ENCODE measurements at places on chromosomes 5 and 9.

DNA sequence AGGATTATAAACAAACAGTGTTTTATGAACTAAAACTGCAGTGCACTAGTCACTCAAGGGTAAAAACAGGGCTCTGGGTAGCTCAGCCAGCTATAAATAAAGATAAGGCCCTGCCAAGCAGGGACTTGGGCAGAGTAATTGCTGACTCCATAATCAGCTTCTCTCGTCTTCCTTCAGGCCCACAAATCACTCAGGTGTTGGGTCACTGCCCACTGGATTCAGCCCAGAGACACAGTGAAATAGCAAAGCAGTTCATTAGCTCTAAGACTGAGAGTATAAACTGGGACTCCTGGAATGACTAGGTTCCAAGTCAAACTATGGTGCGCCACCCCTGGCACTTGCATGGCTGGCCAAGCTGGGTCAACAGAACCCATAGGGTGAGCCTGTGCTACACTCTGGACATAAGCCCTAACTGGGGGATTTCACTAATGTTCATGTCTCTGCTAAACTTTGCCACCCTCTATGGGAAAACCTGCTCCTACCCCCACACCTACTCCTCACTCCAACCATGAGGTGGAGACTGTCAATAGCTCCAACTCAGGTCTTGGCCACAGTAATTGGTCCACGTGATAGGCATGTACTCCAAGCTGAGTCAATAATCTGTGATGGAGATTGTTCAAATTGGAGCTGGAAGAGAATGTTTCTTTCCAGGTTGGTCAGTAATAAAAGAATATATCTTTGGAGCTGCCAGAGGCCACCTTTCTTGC, 158.5 kb downstream of the SLIT3 start:
- DNase-seq: no peak
- no peaks in the 10 kb centered on the region for H3K36me3 ChIP-seq
- H3K4me3 ChIP-seq: no peak overlapping the region
- no peak overlapping the region for H3K27ac ChIP-seq
- H3K27me3 ChIP-seq: no peaks in the 10 kb centered on the region

DNA sequence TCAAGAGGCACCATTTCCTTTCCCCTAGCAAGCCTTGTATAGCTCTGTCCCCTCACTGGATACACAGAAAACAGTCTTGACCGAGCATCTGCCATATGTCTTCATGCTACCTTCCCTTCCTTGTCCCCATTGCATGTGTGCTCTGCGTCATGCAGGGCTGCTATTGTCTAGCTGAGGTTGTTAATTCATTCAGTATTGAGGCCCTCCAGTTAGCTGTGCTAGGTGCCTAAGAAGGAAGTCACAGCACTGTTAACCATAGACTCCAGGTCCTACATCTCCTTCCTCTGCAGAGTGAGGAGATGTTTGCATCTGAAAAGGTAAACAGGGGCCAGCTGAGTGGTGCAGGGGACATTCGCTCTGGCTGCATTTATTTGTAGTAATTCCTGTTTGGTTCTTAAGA, 48.2 kb downstream of the SLC1A3 start:
- no peaks in the 10 kb centered on the region for H3K36me3 ChIP-seq
- DNase-seq: no peak
- H3K4me1 ChIP-seq: no peaks in the 10 kb centered on the region
- H3K4me3 ChIP-seq: no peak overlapping the region
- no peaks in the 10 kb centered on the region for H3K27me3 ChIP-seq
- H3K27ac ChIP-seq: no peak overlapping the region

DNA sequence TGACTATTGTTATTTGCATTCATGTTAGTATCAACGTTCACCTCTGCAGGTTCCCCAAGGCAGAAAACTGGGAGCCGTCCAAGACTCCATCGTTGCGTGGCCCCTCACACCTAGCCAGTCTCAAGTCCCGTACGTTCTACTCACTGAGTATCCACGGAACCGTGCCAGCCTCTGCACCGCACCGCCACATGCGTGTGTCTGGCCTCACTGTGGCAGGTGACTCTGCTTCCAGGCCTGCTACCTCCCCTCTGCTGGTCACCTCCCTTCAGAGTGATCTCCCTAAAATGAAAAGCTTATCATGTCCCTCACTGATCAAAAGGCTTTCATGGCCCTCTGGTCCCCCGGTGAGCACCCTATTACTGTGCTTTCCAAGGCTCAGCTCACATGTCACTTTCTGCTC, 108.1 kb downstream of the GABBR2 start:
- no peaks in the 10 kb centered on the region for H3K27me3 ChIP-seq
- no peak overlapping the region for H3K27ac ChIP-seq
- no peak overlapping the region for H3K4me3 ChIP-seq

GRCh38 chr9:6133346-6134063, 82.1 kb upstream of the IL33 start:
- H3K4me3 ChIP-seq: no peak overlapping the region
- H3K4me1 ChIP-seq: no peaks in the 10 kb centered on the region
- H3K36me3 ChIP-seq: no peaks in the 10 kb centered on the region
- H3K27me3 ChIP-seq: no peaks in the 10 kb centered on the region
- no peak for DNase-seq

- no peak for DNase-seq
- H3K4me3 ChIP-seq: no peak overlapping the region
- no peaks in the 10 kb centered on the region for H3K36me3 ChIP-seq
- H3K27ac ChIP-seq: no peak overlapping the region
- no peaks in the 10 kb centered on the region for H3K4me1 ChIP-seq
Observed at GRCh38 chr9:117839862-117840261, 135.7 kb downstream of the TLR4 start.

DNA sequence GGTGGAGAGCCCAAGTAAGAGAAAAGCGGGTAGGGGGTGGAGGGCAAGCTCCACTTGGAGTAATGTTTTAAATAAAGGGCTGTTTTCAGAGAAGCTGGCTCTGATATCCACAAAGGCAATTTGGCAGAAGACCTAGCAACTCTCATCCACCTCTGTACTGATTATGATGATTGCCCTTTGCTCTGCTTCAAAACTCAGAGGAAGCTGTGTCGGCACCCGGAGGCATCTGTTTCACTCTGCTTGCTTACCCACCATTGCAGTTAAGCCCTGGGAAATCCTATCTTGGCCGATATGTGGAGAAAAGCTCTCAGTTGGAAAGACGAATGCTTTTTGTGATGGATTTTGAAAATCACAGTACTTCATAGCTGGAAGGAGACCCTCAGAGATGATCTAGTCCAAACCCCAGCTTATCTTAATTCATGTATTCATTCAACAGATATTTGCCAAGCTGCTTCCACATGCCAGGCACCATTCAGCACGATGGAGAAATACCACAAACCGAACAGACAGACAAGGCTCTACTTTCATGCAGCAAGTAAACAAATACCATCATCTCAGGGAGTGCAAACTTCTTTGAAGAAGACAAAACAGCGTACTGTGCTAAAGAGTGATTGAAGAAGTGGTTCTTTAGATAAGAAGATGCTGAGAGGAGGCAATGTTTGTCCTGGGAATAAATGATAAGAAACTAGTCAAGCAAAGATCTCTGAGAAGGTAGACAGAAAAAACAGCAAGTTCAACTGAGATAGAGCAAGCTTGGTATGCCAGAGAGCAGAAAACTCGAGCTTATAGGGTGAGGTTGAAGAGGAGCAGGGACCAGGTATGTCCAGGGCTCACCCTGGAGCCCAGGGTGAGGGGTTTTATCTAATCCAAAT, 140.4 kb upstream of the SPDL1 start:
- H3K4me3 ChIP-seq: no peak overlapping the region
- DNase-seq: no peak
- H3K4me1 ChIP-seq: no peaks in the 10 kb centered on the region
- no peaks in the 10 kb centered on the region for H3K27me3 ChIP-seq
- H3K36me3 ChIP-seq: no peaks in the 10 kb centered on the region

DNA sequence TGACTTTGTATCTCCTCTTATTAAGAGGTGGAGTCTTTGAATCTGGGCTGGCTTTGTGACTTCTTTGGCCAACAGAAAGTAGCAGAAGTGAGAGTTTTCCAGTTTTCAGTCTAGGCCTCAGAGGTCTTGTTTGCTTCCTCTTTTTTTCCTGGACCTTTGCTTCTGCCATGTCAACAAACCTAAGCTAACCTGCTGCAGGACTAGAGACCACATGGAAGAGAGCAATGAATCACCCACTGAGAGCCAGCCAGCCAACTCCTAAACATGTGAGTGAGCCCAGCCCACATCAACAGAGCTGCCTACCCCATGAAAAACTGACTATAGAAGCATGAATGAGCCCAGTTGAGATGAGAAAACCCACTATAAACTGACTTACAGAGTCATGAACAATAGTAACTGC, 29.9 kb downstream of the MRPL22 start:
- H3K4me3 ChIP-seq: no peak overlapping the region
- no peaks in the 10 kb centered on the region for H3K36me3 ChIP-seq
- H3K27ac ChIP-seq: no peak overlapping the region
- no peaks in the 10 kb centered on the region for H3K4me1 ChIP-seq

DNA sequence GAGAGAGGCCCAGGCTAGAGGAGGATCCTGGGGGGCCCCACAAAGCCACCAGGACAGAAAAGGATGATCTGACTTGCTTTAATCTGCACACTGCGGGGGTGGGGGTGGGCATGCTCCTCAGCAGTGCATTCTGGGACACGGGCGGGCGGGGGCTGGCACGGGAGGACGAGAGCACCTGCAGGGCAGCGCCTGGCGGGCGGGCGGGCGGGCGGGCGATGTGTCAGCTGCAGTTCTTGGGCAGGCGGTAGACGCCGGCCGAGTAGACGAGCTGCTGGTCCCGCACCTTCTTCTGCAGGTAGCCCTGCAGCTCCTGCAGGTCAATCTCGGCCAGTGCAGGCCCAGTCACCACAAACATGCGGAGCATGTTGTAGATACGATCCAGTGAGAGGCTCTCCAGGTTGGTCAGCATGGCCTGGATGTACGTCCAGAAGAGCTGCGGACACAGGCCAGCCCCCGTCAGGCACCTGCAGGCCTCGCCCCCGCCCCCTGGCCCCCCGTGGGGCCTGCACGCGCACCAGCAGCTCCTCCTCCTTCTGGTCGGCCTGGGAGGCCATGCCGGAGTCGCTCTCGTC, 3.0 kb upstream of the TMEM210 start:
- H3K4me1 ChIP-seq: peaks cover 16% of the 10 kb centered on the region
- no peak overlapping the region for H3K27ac ChIP-seq
- no peak overlapping the region for H3K4me3 ChIP-seq
- H3K36me3 ChIP-seq: no peaks in the 10 kb centered on the region
- no peak for DNase-seq

GRCh38 chr5:15887093-15887492, 292.5 kb downstream of the MARCHF11 start:
- H3K4me1 ChIP-seq: no peaks in the 10 kb centered on the region
- no peak overlapping the region for H3K27ac ChIP-seq
- DNase-seq: no peak
- no peaks in the 10 kb centered on the region for H3K36me3 ChIP-seq
- H3K4me3 ChIP-seq: no peak overlapping the region

GRCh38 chr5:168409591-168410458, 76.4 kb upstream of the RARS1 start:
- H3K36me3 ChIP-seq: no peaks in the 10 kb centered on the region
- DNase-seq: no peak
- H3K27ac ChIP-seq: no peak overlapping the region
- H3K27me3 ChIP-seq: no peaks in the 10 kb centered on the region
- H3K4me1 ChIP-seq: no peaks in the 10 kb centered on the region

DNA sequence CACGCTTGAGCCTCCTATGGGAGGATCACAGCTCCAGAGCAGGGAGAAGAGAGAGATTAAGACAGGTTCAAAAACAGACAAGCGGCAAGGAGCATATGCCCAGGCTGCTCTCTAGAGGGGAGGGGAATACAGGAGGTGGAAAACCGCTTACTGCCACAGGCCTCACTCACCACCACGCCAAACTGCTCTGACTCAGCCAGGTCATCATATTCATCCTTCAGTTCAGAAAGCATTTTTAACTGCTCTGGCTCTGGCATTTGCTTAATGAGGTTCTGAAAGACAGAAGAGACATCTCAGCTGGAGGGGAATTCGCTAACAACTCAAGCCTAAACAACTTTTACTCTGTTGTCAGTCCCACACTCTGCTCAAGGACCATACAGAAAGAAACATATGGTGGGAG, 40.1 kb downstream of the PCDHGC5 start:
- H3K4me1 ChIP-seq: no peaks in the 10 kb centered on the region
- no peak for DNase-seq
- no peak overlapping the region for H3K4me3 ChIP-seq
- no peak overlapping the region for H3K27ac ChIP-seq
- no peaks in the 10 kb centered on the region for H3K36me3 ChIP-seq

DNA sequence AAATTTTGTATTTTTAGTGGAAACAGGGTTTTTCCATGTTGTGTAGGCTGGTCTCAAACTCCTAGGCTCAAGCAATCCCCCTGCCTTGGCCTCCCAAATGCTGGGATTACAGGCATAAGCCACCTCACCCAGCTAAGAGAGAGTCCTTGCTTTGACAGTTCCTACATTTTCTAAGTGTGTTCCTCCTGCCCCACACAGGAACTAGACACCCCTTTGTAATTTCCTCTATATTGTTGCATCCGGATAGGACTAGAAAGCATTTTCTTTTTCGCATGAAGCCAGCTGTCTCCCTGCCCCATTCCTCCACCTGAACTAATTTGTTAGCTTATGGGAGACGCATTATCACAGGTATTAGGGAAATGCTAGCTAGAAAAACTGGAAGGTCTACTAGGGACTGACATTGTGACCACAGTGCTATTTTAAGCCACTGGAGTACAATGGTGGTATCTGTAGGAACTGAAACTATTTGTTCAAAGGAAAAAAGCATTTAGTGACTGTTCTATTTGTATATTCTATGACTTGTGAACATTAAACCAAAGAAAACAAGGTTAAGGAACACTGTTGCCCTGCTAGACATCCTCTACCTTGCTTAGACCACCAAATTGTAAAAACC, 214.1 kb downstream of the SMARCA2 start:
- peak overlapping the region; percentile 42 for H3K27ac ChIP-seq
- no peaks in the 10 kb centered on the region for H3K36me3 ChIP-seq
- DNase-seq: no peak
- no peaks in the 10 kb centered on the region for H3K27me3 ChIP-seq

- H3K36me3 ChIP-seq: no peaks in the 10 kb centered on the region
- H3K4me1 ChIP-seq: peaks cover 12% of the 10 kb centered on the region
- H3K4me3 ChIP-seq: peak within 1 kb of the TSS; percentile 94
- peak; percentile 92 for DNase-seq
- peak within 1 kb of the TSS; percentile 95 for H3K27ac ChIP-seq
- peaks cover 8% of the 10 kb centered on the region for H3K27me3 ChIP-seq
Observed at GRCh38 chr5:69492391-69492922, at the start of gene OCLN. OCLN (plus strand) TSS chr5:69492790; CDS start chr5:69504245, 11,455 bp downstream.

GRCh38 chr9:85224729-85225128, 517.0 kb downstream of the AGTPBP1 start:
- DNase-seq: no peak
- H3K27me3 ChIP-seq: no peaks in the 10 kb centered on the region
- H3K27ac ChIP-seq: no peak overlapping the region
- H3K4me1 ChIP-seq: no peaks in the 10 kb centered on the region

- H3K4me1 ChIP-seq: no peaks in the 10 kb centered on the region
- no peak for DNase-seq
- no peak overlapping the region for H3K4me3 ChIP-seq
Observed at GRCh38 chr5:138932171-138932810, 57.2 kb upstream of the LRRTM2 start.

- no peaks in the 10 kb centered on the region for H3K36me3 ChIP-seq
- no peaks in the 10 kb centered on the region for H3K4me1 ChIP-seq
- H3K4me3 ChIP-seq: no peak overlapping the region
- no peak overlapping the region for H3K27ac ChIP-seq
Observed at GRCh38 chr9:79127661-79128060, 444.1 kb upstream of the TLE4 start.

GRCh38 chr9:36594213-36594612, 21.5 kb downstream of the MELK start:
- H3K36me3 ChIP-seq: no peaks in the 10 kb centered on the region
- DNase-seq: no peak
- no peak overlapping the region for H3K27ac ChIP-seq
- H3K27me3 ChIP-seq: no peaks in the 10 kb centered on the region
- no peak overlapping the region for H3K4me3 ChIP-seq
- H3K4me1 ChIP-seq: no peaks in the 10 kb centered on the region

- no peaks in the 10 kb centered on the region for H3K27me3 ChIP-seq
- no peak for DNase-seq
- H3K27ac ChIP-seq: no peak overlapping the region
- peaks cover 26% of the 10 kb centered on the region for H3K4me1 ChIP-seq
- H3K36me3 ChIP-seq: no peaks in the 10 kb centered on the region
Observed at GRCh38 chr5:172906436-172906835, 52.8 kb upstream of the RPL26L1 start.

All from Peyer's patch (tissue), 4 donors.